ENCODE measurements at places on chromosomes 5 and 9.

- DNase-seq = no peak
These were observed 453.5 kb downstream of the RAB3C start for GRCh38 chr5:59036274-59036961.

DNA sequence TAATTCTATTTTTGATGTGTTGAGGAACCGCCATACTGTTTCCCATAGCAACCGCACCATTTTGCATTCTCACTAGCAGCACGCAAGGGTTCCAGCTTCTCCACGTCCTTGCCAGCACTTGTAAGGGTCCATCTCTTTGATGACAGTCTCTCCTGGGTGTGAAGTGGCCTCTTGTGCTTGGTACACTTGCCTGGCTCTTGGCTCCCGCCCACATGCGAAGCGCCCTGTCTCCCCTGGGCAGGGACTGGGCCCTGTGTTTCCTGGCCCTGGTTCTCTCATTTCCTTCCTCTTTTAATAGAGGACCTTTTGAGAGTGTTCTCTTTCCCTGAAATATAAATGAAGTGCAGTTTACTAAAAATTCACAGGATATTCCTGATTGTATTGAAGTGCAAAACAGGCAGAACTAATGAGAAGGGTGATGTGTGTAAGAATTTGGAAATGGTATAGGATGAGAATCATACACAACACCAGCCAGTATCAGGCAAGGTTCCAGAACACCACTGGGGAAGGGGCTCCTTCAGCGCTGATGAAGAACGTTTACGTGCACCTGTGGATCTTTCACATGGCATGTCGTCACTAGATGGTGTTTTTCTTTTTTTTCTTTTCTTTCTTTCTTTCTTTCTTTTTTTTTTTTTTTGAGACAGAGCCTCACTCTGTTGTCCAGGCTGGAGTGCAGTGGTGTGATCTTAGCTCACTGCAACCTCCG, 73.0 kb downstream of the EHMT1 start:
- peak; percentile 58 for DNase-seq

DNA sequence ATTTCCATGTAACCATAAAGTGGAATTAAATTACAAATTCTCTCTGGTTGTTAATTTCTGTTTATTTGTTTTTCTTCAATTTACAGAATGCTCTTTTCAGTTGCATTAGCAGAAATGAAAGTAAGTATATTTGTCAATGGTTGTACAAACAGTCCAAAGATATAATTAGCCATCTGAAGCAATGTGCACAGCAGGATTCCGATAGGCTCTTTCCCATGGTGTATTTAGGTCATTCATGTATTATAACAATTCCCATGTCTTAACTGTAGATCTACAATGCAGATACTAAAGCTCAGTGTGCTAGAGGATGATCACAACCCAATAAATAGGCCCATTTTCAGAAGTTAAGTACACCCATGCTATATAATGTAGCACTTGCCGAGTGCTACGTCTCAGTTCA, 43.8 kb downstream of the RECK start:
- no peak for DNase-seq

DNA sequence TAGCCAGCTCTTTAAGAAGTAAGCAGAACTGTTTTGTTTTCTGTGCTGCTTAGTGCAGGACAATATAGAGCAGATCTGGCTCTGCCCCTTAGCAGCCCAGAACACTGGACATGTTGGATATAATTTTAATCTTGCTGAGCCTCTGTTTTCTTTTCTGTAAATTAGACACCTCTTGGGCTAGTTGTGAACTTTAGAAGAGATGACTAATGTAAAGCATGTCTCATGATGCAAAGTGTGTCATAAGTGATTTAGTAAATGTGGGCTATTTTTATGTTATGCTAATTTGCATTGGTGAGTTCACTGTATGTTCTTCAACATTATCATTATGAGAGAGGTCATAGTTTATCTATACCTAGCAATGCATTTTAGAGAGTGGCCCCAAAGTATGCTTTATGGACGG, 156.1 kb upstream of the ADAMTSL1 start:
- DNase-seq = no peak

DNA sequence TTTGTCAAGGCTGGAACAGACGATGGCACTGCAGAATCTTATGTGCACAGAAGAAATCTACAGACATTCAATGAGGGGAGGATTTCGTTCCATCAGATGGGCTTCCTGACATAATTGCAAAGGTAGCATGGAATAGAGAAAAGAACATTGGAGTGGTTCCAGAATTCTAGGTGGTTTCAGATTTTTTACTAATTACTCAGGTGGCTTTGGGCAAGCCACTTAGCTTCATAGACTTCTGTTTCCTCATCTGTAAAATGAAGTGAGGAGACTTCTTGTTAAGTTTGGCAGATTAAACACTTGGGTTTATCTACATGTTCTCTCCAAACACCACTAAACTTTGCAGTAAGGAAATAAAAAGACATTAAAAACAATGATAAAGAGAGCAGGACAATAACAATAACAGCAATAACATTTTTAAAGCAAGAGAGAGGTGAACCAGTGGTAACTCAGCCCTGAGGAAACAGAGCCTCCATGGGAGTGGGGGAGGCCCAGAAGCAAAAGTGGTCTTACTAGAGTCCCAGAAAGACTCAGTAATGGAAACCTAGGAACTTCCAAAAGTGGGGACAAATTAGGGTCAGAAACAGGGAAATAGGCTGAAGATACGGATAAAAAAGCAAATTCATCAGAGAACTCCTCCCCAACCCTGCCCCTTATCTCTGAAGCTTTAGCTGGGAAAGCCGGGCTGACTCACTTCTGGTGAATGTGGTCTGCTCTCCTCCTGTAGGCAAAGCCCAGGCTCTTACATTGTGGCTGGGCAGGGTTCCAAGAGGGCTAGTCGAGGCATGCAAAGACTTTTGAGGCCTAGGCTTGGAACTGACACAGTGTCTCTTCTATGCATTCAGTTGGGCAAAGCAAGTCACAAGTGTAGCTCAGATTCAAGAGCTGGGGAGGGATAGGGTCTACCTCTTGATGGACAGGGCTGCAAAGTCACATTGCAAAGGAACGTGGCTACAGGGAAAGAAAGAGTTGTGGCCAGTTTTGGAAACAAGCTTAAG, 11.8 kb upstream of the ACTBL2 start:
- no peak for DNase-seq

- DNase-seq = no peak
These were observed 38.6 kb downstream of the GRAMD2B start for GRCh38 chr5:126461838-126462237.

- no peak for DNase-seq
These were observed 11.9 kb upstream of the FER start for GRCh38 chr5:108735790-108736189.

- DNase-seq = no peak
These were observed 310.2 kb downstream of the AGTPBP1 start for GRCh38 chr9:85431339-85432102.

GRCh38 chr9:110777196-110777875, 108.7 kb downstream of the MUSK start:
- no peak for DNase-seq

DNA sequence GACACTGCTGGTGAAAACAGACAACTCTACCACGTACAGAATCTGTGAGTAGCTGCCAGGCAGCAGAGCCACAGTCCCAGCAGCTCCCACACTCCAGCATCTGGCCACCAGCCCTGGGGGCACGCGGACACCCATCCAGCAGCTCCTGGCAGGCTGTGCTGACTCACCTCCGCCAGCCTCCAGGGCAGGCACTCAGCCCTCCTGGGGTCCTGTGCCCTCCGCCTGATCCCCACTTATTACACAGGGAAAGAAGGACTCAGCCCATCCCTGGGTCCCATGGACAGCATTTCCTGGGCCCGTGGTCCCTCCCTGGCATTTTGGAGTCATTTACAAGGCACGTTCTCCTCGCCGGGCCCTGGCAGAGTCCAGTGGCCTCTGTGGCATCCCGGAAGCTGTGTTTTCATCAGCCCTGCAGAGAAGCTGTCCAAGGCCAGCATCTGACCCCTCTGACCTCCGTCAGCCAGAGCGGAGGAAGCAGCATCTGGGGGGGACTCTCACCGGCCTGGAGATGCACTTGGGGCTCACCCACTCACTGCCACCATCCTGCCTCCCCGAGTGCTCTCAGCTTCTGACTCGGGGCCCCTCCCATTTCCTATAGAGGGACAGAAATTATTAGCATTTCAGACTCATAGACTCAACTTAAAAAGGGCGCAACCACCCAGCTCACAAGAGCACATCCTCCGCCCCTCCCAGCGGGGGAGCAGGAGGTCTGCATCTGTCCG, 21.6 kb downstream of the PAEP start:
- peak; percentile 21 for DNase-seq

DNA sequence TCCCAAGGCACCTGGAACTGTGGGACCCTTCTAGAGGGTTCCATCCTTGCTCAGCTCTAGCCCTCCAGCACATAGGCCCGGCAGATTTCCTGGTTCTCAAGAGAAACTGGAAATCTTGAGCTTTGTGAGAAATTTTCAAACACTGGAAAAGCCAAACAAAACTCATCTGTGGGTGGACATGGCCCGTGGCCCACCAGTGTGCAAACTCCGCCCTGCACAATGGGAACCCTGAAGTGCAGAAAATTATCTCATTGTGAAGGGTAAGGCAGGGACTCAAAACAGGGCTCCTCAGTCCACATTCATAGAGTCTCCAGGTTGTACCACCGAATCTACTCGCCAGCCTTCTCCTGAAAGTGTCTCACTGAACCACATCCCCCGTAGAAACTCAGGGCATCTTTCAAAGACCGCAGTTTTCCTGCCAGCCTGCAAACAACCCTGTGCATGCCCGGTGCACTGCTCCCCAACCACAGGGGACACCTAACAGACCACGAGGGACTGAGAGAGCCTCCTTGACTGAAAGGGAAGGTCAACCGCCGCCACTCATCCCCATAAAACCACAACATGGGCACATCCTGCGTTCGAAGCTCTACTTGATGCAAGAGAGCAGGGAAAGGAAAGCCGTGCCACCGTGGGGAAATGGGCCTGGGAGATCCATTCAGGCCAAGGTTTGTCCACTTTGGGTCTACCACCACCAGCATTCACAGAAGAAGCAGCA, 18.1 kb downstream of the ADAMTS2 start:
- DNase-seq = peak; percentile 39

- DNase-seq = no peak
These were observed 794.9 kb upstream of the ARRDC3 start for GRCh38 chr5:92177926-92178487.

All from Peyer's patch (tissue), 4 donors.